ENCODE measurements at places on chromosomes 2 and 18.

- H3K27ac ChIP-seq: no peak overlapping the region
- H3K36me3 ChIP-seq: no peaks in the 10 kb centered on the region
- H3K27me3 ChIP-seq: no peaks in the 10 kb centered on the region
- peaks cover 3% of the 10 kb centered on the region for H3K4me1 ChIP-seq
- H3K4me3 ChIP-seq: no peak overlapping the region
Observed at GRCh38 chr2:206855585-206856433, 83.5 kb upstream of the CPO start.

- H3K36me3 ChIP-seq: peaks cover 76% of the 10 kb centered on the region
- H3K27me3 ChIP-seq: no peaks in the 10 kb centered on the region
- no peaks in the 10 kb centered on the region for H3K4me1 ChIP-seq
- H3K27ac ChIP-seq: peak overlapping the region; percentile 24
Observed at GRCh38 chr2:179106676-179107428, 56.9 kb upstream of the CCDC141 start.

GRCh38 chr2:205646680-205647079, 35.6 kb upstream of the NRP2 start:
- H3K36me3 ChIP-seq: no peaks in the 10 kb centered on the region
- DNase-seq: no peak
- no peak overlapping the region for H3K27ac ChIP-seq

DNA sequence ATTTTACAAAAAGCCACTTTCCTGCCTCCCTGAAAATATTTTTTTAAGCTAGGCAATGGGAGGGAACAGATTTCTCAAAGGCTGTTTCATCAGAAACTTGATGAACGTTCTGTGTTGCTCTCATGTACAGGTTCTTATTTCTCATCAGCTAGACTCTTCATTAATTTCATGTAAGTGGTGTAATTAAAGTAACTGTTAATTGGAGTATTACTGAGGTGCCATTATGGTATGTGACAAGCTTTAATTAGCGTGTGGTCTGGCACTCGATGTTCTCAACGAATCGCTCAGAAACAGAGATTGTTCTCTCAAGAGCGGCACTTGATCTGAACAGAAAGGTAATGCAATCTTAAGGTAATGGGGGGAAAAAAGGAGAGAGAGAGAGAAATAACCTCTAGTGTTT, 81.9 kb upstream of the MYCN start:
- H3K36me3 ChIP-seq: no peaks in the 10 kb centered on the region
- DNase-seq: no peak
- H3K4me1 ChIP-seq: no peaks in the 10 kb centered on the region
- no peak overlapping the region for H3K4me3 ChIP-seq
- peaks cover 5% of the 10 kb centered on the region for H3K27me3 ChIP-seq

- no peaks in the 10 kb centered on the region for H3K27me3 ChIP-seq
- no peaks in the 10 kb centered on the region for H3K4me1 ChIP-seq
- H3K27ac ChIP-seq: no peak overlapping the region
- no peak for DNase-seq
- H3K4me3 ChIP-seq: no peak overlapping the region
- no peaks in the 10 kb centered on the region for H3K36me3 ChIP-seq
Observed at GRCh38 chr2:22817197-22817596, 567.8 kb upstream of the KLHL29 start.

DNA sequence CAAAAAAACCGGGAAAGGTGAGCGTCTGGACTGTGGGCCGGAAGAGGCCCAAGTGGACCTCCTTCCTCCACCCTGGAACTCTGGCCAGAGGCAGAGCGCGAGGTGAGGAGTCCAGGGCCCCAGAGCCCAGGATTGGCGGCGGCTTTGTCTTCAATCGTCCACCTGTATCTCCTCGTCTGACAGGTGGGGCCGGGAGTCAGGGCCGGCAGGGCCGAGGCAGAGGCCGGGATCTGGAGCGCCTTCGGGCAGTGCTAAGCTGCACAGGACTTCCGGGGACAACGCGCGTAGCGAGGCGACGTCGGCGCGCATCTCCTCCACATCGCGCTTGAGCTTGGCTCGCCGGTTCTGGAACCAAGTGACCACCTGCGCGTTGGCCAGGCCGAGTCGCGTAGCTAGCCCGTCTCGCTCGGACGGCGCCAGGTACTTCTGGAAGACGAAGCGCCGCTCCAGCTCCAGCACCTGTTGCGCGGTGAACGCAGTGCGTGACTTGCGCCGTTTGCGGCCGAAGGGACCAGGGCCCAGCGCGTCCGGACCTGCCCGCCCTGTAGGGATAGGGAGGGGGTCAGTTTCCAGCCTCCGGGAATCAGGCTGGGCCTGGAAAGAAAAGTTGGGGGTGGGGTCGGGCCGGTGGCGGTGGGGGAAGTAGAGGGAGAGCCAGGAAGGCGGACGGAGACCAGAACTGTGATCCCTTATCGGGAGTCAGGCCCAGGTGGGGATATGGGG, 1.5 kb downstream of the LBX2 start:
- no peak overlapping the region for H3K27ac ChIP-seq
- peak overlapping the region; percentile 20 for H3K4me3 ChIP-seq
- peaks cover 36% of the 10 kb centered on the region for H3K4me1 ChIP-seq
- peak; percentile 17 for DNase-seq

DNA sequence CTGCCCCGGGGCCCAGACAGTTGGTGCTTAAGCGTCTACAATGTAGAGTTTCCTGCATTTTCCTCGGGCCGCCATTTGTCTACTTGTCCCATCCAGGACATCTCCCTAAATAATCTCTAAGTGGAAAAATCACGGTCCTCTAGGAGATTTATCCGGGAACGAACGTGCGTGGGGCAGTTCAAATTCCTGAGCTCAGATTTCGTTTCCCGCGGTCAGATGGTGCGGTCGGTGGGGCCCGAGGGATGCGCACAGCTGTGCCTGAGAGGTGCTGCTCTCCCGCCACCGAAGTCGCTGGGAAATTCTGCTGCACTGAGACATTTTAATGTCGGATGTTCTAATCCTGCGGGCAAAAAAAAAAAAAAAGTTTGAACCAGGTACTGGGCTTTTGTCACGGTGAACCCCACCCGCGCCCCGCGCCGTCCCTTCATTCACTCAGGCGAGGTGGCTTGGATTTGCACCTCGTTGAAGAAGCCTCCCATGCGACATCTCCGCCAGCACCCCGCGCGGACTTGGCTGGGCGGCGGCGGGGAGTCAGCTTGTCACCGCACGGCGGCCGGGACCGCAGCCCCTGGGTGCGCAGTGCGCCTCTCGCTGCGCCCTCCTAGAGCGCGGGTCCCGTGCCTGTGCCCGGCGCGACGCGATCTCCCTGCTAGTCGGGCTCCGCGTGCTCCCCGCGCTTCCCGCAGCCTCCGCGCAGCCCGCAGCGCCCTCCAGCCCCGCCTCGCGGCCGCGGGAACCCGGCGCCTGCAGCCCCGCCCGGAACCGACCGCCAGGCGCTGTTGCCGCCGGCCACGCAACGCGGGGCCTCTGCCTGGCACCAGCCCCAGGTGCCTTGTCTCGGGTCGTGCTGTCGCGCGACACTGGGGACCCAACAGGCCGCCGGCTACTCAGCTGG, 191.9 kb upstream of the TCF4 start:
- peaks cover 9% of the 10 kb centered on the region for H3K4me1 ChIP-seq
- H3K36me3 ChIP-seq: peaks cover 4% of the 10 kb centered on the region
- H3K27me3 ChIP-seq: no peaks in the 10 kb centered on the region
- H3K27ac ChIP-seq: no peak overlapping the region
